Osteocyte (in vitro differentiated cells): ENCODE measurements at places on chromosomes 3 and 15. TPM values are rescaled to one million over a fixed set of nuclear protein-coding genes. Genes with fewer than 3 reads are reported as not detected.

DNA sequence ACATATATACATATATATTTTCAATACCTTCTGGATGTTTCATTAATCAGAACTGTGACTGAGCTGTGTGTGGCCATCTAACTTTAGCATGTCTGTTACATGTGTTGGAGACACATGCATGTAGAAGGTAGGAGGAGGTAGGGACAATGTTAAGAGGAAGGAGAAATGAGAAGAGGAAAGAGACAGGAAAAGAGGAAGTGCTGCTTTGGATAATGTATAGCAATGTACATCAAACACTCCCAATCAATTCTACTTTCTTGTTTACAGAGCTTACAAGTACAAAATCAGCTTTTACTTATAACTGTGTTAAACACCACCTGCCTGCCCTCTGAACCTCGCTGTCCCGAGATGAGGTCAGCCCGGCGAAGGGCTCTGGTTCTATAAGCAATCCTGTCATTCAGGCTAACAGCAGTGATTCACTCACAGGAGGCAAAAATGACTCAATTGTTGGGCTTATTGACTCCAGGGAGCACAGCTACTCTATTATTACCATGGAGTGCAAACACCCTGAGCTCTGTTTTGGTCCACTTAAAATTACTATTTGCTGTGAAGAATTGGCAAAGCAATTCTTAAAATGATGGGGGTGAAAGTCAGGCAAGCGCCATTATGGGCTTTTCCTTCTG lies 188.9 kb downstream of the MEIS2 start:
- H3K4me3 ChIP-seq, result no peak overlapping the region
- peaks cover 8% of the 10 kb centered on the region for H3K4me1 ChIP-seq
- H3K27me3 ChIP-seq, result no peaks in the 10 kb centered on the region
- no peak for DNase-seq

DNA sequence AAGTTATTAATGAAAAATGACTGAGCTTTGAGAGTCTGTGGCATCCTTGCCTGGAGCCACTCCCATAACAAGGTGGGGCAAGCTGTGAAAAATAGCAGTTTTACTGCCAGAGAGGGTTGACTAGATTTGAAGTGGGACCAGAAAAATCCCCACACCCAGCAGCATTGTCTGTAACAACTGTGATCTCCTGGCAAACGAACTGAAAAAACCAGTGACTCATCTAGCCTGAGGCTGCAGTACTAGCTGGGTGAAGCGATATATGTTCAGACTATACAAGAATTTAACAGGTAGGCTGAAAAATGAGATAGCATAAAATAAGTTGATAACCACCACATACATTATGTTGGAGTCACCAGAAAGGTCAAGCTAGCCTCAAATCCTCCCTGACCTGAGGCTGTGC lies 64.0 kb downstream of the DPH6 start:
- no peaks in the 10 kb centered on the region for H3K27me3 ChIP-seq
- H3K27ac ChIP-seq, result no peak overlapping the region
- H3K36me3 ChIP-seq, result peaks cover 6% of the 10 kb centered on the region
- H3K4me1 ChIP-seq, result peaks cover 15% of the 10 kb centered on the region

Gene GOLGA8Q
- 1.3 and 1.6 TPM in 2 replicates for total RNA-seq

GRCh38 chr15:89126009-89126408 lies 37.8 kb downstream of the ABHD2 start:
- no peak for DNase-seq
- peaks cover 37% of the 10 kb centered on the region for H3K36me3 ChIP-seq
- no peak overlapping the region for H3K4me3 ChIP-seq
- peaks cover 43% of the 10 kb centered on the region for H3K4me1 ChIP-seq
- H3K27me3 ChIP-seq, result no peaks in the 10 kb centered on the region
